ENCODE measurements at places on chromosomes 11 and 22.

DNA sequence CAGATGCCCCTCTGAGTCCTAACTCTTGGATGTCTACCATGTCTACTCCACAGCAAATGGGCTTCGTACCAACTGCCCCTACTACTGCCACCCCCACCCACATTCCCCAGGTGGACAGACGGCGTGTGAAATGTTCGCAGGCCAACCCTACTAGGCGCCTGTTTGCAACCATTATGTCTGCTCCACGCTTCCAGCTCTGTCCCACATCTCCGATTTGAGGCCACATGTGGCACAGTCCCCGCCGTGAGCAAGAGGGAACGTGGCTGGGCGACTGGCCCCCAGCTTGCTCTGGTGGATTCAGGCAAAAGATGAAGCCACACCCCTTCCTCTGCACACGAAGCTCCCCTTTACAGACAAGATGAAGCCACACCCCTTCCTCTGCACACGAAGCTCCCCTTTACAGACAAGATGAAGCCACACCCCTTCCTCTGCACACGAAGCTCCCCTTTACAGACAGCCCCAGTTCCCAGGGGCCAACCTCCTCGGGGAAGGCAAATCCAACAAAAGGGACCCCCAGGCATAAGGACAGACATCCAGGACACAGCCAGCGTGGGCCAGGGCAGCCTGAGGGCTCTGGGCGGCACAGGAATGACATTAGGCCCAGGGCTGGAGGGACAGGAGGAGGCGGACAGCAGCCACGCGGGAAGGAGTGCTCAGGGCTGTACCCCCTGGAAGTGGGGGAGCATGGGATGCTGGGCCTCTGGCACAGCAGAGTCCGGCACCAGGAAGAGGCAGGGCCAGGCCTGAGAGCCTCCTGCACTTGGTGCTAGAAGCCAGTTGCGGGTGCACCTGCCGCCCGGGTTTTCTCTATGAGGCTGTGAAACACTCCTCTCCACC lies 106.2 kb downstream of the SHANK2 start:
- no peaks in the 10 kb centered on the region for H3K4me1 ChIP-seq
- H3K4me3 ChIP-seq = no peak overlapping the region
- H3K27me3 ChIP-seq = no peaks in the 10 kb centered on the region
- H3K27ac ChIP-seq = no peak overlapping the region
- H3K36me3 ChIP-seq = no peaks in the 10 kb centered on the region
- no peak for DNase-seq

DNA sequence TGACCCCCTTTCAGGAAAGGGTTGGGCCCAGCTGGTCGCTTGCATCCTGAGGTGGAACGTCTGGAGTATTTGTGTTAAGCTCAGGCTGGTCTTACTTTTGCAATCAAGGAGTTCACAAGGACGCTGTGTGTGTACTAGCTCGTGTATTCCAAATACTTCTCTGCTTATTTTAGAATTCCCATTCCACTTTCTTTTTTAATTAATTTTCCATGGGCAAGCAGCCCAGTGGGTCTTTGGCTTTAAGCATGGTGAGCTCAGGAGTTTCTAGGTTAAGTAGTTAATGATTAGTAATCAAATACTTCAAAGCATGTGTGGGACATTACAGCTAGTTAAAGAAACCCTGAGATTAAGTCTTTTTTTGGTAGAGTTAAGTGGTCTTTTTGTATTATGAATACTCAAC lies 68.6 kb downstream of the CSNK2A3 start:
- no peaks in the 10 kb centered on the region for H3K36me3 ChIP-seq
- peak; percentile 55 for DNase-seq
- H3K4me1 ChIP-seq = peaks cover 13% of the 10 kb centered on the region
- no peak overlapping the region for H3K4me3 ChIP-seq

GRCh38 chr22:24059793-24060192 lies 48.7 kb downstream of the CABIN1 start:
- H3K27me3 ChIP-seq = no peaks in the 10 kb centered on the region
- H3K27ac ChIP-seq = peak overlapping the region; percentile 77
- DNase-seq = no peak
- H3K4me3 ChIP-seq = no peak overlapping the region

- H3K27ac ChIP-seq = peak overlapping the region; percentile 58
- peaks cover 30% of the 10 kb centered on the region for H3K4me1 ChIP-seq
- no peaks in the 10 kb centered on the region for H3K27me3 ChIP-seq
- no peaks in the 10 kb centered on the region for H3K36me3 ChIP-seq
These were observed 12.7 kb downstream of the MAFF start for GRCh38 chr22:38214302-38215056.

GRCh38 chr22:28670756-28671155 lies 8.9 kb downstream of the TTC28 start:
- no peak overlapping the region for H3K27ac ChIP-seq
- no peak for DNase-seq
- no peaks in the 10 kb centered on the region for H3K36me3 ChIP-seq

DNA sequence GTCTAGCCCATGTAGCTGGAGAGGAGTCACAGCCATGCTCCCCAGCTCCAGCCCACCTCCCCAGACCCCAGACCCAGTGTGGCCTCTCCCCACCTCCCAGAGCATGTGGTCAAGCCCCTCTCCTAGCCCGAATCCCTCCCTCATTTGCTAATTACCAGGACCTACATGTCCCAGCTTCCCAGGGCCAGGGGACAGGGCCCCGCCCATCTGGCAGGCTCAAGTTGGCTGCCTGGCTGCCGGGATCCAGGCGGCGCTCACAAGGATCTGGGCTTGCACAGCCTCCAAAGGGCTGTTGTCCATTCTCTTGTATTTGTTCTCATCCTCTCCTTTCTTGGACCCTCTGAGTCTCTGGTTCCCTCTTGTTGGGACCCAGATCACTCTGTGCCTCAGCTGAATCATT lies 4.6 kb upstream of the MIF start:
- no peaks in the 10 kb centered on the region for H3K27me3 ChIP-seq
- DNase-seq = peak; percentile 25
- no peak overlapping the region for H3K27ac ChIP-seq
- no peaks in the 10 kb centered on the region for H3K36me3 ChIP-seq
- H3K4me1 ChIP-seq = peaks cover 7% of the 10 kb centered on the region

GRCh38 chr11:107592813-107593212 lies 1.9 kb downstream of the ELMOD1 start:
- H3K27me3 ChIP-seq = peaks cover 50% of the 10 kb centered on the region
- H3K27ac ChIP-seq = no peak overlapping the region
- H3K4me1 ChIP-seq = no peaks in the 10 kb centered on the region
- H3K36me3 ChIP-seq = no peaks in the 10 kb centered on the region

Data from lung (tissue), 17 donors.